ENCODE measurements at places on chromosomes 5 and 9.

GRCh38 chr5:9691261-9691660, 61.1 kb upstream of the TAS2R1 start:
- DNase-seq = no peak

DNA sequence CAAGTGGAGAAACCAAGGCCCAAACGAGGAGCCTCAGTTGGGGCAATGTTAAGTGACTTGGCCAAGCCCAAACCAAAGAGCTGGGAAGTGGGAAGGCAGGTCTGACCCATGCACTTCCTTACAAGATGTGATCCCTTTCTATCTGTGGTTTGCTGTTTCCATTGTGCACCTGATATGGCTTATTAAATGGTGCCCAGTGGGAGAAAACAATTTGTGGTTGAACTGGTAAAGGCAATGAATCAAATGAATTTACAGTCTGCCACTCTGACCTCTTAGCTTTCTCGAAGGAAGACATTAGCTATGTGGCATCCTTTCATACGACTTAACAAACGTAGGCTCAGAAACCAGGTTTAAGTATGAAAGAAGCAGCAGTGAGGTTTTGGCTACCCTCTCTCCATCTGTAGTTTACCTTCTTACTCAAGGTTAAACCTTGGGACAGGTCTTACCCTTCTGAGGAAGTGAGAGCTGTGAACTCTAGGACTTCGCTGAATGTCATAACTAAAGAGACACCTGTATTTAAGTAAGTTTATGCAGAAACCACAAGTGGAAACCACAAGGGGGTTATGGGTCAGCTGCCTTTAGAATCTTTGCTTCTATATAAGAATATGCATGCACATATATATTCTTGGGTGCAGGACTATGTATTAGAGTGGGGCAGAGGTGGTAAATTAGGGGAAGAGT, 100.5 kb upstream of the SPATA31D4 start:
- no peak for DNase-seq

DNA sequence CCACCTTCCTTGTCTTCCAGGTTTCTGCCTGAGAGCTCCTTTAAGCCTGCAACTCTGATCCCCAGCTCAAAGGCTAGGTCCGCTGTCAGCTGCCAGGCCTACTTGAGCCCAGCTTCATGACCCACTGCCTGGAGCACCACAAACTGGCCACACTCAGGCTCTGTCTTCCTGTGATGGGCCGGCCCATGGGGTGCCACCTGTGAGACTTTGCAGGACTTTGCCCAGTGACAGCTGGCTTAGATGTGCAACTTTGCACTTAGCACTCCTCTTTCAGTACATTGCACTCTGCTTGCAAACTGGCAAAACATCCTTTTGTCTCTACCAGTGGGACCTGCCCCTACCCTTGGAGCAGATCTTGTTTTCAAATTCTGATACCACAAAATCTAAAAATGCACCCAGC, 311.5 kb upstream of the PDE4D start:
- no peak for DNase-seq

- no peak for DNase-seq
Observed at GRCh38 chr5:131545845-131546244, 89.2 kb downstream of the RAPGEF6 start.

DNA sequence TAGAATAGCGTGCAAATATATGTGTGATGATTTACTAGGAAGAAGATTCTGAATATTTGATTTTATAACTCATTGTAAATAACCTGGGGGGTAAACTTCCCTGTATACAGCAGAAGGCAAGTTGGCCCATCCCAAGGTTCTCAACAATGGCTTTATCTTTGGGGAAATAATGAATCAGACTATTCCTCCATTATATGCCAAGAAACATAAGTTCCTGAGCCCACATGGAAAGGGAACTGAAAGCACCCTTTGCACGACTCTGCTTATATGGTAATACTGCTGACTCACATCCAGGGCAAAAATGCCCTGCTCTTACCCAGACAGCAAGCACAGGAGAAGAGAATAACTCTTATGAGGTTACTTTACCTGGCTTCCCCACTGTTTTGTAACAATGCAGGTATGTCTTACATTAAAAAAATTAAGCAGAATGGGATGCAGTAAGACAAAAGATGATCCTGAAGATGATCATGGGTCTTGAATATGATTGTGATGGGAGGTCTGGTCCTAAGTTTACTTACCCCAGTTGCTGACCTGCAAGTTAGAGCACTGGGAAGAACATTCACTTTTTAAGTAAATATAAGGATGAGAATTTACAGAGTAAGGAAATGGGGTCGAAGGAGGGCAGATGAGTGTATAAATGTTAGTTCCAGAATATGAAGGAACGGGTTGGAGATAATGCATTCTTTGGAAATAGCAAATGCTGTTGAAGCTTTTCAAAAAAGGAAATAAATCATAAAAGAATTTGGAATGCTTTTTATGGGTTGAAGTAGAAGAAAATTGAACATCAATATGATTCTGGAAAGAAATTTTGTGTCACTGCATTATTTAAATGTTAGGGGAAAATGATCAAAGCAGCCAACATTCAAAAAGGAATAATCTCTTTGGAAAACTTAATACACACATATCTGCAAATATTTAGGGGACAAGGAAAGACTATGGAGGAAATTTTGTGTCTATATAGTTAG, 428.4 kb upstream of the MPDZ start:
- no peak for DNase-seq

GRCh38 chr5:172573120-172573882, 67.8 kb upstream of the NEURL1B start:
- no peak for DNase-seq

DNA sequence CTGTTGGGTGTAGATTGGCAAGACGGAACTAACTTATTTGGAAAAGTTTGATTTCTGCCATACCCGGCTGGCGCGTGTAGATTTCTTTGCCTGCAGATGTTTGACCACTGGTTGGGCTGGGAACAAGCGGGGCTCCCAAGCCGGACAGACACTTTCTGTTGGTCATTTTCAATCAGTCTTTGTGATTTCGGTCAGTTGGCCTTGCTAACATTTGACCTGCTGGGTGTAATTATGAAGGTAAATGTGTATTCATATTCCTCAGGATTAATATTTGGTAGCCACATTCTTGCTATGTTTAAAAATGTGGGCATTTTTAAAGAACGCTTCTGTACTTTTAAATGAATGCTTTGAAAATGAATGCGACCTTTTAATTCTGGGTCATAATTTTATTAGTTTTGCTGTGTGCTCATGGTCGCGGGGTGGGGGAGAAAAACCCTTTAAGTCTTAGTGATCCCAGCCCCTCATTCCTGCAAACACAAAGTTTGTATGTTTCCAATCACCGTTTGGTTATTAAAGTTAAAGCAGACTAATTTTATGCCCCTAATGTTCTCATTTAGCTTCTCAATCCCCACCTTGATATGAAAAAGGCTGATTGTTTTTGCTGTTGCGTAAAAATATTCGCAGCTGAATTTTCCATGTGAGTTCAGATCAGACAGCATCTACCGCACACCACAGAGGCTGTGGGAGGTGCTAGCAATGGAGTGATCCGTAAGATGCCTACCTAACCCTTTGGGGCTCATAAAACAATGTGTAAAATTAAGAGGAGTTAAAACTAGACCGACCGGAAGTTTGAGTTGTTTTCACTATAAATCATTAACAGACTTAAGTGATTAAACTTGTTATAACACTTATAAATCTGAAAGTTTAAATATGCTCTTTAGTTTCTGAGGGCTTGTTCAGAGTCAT, 1.5 kb downstream of the RASGRF2 start:
- DNase-seq = no peak

GRCh38 chr9:132011896-132012295, 67.8 kb downstream of the MED27 start:
- no peak for DNase-seq

GRCh38 chr5:69444127-69444754, 29.3 kb downstream of the MARVELD2 start:
- DNase-seq = no peak

GRCh38 chr5:156552855-156553358, 225.9 kb downstream of the SGCD start:
- no peak for DNase-seq

DNA sequence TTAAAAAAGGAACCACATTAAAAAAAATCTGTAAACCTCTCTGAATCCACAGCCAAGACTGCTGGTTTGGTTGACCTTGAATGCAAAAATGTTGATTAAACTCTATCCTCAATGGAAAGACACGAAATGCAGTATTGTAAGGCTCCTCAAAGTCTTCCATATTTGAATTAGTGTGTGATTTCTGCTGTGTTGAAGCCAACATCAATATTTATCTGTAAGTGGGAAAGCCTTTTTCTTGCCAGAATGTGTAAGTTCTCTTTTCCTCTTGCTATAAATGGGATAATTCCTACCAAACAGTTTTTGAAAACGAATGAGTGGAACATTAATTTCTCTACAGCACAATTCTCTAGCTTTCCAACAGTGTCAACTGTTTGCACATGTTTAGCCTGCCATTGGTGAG, 422.1 kb upstream of the TNC start:
- DNase-seq = no peak

- DNase-seq = no peak
Observed at GRCh38 chr5:126814721-126815404, 37.9 kb downstream of the LMNB1 start.

- no peak for DNase-seq
Observed at GRCh38 chr9:3479514-3480352, 46.1 kb downstream of the RFX3 start.

DNA sequence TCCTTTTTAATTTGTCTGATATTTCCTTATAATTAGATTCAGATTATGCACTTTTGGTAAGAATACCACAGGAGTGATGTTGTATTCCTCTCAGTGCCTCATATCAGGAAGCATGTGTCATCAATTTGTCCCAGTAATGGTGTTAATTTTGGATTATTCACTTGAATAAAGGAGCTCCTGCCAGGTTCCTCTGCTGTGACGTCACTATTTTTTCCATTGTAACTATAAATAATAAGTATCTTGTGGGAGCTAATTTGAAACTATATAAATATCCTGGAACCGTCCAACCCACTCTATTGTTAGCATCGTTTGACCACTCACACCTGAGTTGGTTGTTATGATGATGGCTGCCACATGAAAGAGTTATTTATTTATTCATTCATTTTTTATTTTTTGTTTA, 107.9 kb downstream of the INVS start:
- DNase-seq = no peak

DNA sequence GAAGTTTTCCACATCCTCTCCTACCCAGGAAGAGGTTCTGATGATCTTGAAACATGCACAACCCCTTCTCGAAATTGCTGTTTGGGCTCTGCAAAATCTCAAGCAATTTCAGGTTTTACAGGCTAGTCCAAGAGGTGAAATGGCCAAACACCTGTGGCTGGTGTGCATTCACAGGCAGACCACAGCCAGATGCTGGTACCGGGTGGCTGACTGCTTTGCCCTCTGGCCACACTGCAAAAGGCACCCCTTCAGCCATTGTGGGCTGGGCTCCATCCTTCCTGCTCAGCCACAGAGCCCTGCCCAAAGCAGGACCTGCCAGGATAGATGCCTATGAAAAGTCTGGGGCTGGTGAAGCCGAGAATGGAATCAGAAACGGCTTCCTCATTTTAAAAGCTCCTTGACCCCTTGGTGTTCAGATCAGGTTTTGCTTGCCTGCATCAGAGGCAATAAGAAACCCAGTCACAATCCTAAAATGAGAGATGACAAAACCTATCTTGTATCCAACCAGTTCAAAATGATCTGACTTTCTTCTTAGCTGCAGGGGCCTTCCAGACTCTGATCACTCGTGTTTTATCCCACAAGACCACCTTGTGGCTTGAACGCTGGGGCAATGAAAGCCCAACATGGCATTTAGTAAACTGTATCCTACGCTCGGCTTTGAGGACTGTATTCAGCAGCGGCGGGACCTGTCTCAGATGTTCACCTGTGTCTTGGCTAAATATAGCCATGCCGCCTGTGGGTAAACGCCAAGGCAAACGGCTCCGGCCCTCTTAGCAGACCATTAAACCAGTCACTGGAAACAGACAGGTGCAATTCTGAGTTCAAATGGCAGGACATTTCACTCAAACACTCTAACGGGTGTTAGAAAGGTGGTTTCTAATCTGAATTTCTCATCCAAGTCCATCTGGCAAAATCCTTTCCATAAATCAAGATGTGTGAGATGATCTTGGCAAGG, 49.6 kb downstream of the EPB41L4B start:
- no peak for DNase-seq

DNA sequence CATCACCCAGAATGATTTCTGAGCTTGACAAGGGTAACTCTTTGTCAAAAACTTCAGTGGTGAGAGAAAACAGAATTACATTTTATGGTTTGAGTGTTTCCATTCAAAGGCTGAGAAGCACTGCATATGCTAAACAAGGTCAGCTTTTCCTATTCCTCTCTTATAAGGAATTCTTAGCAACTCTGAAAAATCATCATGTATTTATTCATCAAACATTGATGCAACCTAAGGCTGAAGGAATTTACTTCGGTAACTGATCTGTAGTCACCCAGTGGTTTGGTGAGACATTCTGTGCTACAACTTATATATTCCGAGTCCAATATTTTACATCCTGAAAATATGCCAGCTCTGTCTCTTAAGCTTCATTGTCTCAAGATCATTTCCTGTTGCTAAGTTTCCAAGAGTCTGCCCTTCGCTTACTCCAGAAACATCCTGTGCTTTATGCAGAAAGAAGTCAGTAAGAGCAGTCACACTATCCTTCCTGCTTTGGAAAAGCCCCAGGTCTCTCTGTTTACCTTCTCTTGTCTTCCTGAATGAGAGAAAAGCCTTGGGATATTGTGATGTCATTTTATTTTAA, 176.6 kb upstream of the TBCA start:
- no peak for DNase-seq

- DNase-seq = no peak
Observed at GRCh38 chr5:120982351-120982750, 518.3 kb downstream of the PRR16 start.

DNA sequence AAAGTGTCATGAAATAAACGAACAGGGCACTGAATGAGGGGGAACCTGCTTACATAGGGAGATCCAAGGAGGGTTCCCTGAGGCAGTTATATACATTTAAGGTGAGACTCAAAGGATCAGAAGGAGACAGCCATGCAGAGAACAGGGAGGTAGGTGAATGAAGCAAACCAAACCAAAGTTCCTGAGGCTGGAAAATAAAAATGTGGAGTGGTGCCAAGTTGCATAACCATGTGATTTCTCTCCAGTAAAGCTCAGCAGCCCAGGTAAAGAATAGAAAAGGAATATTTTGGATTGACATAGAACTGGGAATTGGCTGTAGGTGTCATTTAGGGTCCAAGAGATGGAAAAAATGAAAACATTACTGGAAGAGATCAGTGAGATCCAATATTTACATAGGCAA, 110.7 kb downstream of the CAAP1 start:
- no peak for DNase-seq

- DNase-seq = no peak
Observed at GRCh38 chr5:178431782-178432165, 158.4 kb downstream of the COL23A1 start.

DNA sequence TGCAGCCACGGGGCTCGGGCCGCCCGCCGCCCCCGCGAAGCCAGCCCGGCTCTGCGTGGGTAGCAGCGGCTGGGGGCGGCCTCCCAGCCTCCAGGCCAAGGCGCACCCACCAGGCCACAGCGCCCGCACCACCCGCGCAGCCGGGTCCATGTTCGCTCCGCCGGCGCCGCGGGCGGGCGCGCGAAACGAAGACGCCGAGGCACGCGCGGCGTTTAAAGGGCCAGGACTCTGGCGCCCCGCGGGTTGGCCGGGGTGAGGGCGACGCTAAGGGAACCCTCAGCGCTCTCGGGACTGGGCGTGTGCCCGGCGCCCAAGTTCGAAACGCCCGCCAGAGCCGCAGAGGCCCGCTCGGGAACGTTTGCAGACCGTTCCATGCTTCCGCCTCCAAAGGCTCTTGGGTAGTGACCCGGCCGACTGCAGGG, at the start of gene PTGES2:
PTGES2 (minus strand) TSS at position 162 of the 422 bp plus-strand sequence; CDS start at position 150, 12 bp downstream.
- peak; percentile 32 for DNase-seq

GRCh38 chr5:32058997-32059396, 115.1 kb downstream of the GOLPH3 start:
- no peak for DNase-seq

GRCh38 chr5:54017580-54017979, 292.8 kb downstream of the ARL15 start:
- DNase-seq = no peak
